ENCODE measurements at places on chromosomes 12 and 14.

DNA sequence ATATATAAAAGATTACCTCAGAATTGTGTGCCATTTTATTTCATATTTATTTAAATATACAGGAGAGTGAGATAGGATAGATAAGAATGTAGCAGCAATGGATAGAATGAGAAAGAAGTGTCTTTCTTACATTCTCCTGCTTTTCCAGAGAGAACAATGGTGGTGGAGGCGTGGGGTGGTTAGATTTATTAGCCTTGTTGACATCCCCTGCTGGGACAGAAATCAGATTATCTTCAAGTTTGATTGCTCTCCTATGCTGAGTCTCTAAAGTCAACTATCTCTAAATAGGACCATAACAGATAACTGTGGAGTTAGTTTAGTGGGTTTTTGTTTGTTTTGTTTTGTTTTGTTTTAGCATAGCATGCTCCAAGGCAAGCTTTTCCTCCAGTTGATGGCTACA, 397.6 kb downstream of the LRFN5 start:
- DNase-seq: no peak

- no peak for DNase-seq
Observed at GRCh38 chr12:109736552-109737108, 23.0 kb downstream of the FAM222A start.

DNA sequence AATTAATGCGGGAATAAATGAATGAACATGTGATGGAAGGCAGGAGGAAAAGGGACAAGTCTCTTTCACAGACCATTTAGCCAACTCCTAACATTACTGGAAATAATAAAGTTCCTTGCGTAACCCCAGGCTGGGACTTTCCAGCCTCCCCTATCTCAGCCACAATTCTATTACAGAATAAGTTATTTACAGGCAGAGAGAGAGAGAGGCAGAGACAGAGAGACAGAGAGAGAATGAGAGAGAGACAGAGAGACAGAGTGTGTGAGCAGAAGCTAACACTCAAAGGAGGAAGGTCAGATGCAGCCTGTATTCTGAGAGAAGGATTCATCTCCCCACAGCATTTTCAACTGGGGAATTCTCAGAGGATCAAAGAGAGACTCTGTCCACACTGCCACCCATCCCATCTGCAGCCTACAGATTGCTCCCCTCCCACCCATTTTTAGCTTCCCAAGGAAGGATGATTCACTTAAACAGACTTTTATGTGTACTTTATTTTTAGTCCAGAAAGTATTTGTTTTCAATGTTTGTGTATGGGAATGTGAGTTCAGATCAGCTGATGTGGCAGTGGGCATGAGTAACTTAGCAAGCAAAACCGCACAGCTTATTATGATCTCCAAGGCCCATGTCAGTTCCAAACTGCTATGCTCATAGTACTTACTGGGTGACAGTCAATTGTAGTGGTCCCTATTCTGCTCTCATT, 165.7 kb downstream of the CAND1 start:
- no peak for DNase-seq

- DNase-seq: no peak
Observed at GRCh38 chr12:31897781-31898503, 61.3 kb upstream of the RESF1 start.

GRCh38 chr12:75196408-75196807, 13.2 kb downstream of the KCNC2 start:
- DNase-seq: no peak

- DNase-seq: no peak
Observed at GRCh38 chr14:61266891-61267740, 14.0 kb downstream of the TMEM30B start.

DNA sequence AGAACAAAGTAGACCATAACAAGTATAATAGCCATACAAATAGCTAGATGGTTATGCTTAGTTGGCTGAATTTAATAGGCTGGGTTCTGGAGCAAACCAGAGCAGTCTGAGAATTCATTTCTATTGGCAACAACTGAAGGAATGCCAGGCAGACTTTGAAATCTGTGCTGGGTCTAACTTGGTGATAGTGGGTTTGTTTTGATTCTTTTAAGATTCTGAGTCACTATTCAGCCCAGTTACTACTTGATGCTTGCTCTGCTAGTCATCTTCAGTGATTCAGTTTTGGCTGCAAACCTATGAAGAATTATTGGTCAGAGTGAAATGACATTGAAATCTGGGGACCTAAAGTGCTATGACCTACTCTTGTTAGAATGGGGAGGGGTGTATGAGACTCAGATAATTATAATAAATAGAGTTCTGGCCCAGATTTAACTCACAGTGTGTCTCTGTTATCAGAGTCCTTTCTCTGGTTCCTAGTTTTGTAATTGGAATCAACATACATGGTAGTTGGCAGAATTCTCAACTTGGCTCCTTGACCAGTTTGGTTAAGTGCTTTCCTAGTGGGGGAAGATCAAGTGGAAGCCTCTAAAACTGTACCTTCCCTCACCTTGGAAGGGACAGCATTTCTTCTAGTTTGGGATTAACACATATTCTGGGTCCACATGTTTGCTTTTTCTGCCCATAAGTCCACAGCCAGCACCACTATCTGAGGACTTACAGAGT, 43.5 kb downstream of the MNAT1 start:
- no peak for DNase-seq

- peak; percentile 40 for DNase-seq
Observed at GRCh38 chr14:100662879-100663760, 63.6 kb upstream of the DLK1 start.

DNA sequence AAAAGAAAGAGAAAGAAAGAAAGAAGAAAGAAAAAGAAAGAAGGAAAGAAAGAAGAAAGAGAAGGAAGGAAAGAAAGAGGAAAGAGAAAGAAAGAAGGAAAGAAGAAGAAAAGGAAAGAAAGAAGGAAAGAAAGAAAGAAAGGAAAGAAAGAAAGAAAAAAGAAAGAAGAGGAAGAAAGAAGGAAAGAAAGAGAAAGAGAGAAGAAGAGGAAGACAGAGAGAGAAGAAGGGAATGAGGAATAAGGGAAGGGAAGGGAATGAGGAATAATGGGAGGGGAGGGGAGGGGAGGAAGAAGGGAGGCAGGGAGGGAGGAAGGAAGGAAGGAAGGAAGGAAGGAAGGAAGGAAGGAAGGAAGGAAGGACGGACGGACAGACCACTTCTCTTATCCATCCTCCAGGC, 246.9 kb downstream of the ADAMTS20 start:
- DNase-seq: no peak

GRCh38 chr12:51341251-51342007, 5.0 kb downstream of the CELA1 start:
- DNase-seq: peak; percentile 55

DNA sequence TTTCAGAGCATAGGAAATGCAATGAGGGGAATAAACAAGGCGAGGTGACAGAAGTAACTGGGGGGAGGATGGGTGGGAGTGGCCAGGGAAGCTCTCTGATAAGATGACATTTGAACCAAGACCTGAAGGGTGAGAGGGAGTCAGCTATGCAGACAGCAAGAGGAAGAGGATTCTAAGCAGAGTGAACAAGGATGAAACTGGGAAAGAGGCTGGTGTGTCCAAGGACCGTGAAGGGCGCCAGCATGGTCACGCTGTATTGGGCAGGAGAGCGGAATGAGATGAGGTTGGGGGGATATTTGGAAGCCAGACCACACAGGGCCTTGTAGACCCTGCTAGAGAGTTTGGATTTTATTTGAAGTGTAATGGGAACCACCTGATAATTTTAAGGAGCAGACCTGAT, 10.5 kb upstream of the PPP1R1A start:
- DNase-seq: no peak

GRCh38 chr12:109815757-109816617, 17.2 kb downstream of the TRPV4 start:
- DNase-seq: no peak

DNA sequence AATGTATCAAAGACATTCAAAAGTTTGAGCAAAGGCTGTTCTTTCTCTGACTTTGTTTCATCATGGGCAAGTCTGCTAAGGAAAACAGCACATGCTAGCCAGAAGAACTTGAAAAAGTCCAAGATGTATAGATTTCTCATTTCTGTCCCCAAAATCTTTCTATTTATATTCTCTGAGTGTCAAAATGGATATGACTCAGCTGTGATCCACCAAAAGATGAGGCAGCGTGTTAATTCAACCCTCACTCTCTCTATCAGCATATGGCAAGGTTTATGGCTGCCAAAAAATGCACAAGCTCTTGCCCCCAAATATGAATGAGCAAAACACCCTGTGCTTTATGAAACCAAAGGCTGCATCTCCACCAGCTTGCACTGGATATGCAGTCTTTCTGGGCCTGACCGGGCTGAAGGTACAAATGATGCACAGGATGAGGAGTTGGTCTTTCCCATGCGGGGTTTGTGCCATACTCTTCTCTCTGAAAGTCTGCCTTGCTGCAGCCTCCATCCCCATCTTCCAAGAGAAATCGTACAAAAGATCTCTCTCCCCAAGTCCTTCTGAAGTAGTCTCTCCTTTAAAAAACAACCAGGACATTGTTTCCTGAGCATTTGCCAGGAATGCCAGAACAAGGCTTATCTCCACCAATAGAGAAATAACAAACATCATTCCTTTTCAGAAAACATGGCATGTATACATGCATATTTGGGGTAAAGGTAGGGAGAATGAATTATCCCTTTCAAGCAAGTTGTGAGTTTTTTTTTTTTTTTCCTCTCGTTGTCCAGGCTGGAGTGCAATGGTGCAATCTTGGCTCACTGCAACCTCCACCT, 203.4 kb downstream of the TMX1 start:
- DNase-seq: no peak

DNA sequence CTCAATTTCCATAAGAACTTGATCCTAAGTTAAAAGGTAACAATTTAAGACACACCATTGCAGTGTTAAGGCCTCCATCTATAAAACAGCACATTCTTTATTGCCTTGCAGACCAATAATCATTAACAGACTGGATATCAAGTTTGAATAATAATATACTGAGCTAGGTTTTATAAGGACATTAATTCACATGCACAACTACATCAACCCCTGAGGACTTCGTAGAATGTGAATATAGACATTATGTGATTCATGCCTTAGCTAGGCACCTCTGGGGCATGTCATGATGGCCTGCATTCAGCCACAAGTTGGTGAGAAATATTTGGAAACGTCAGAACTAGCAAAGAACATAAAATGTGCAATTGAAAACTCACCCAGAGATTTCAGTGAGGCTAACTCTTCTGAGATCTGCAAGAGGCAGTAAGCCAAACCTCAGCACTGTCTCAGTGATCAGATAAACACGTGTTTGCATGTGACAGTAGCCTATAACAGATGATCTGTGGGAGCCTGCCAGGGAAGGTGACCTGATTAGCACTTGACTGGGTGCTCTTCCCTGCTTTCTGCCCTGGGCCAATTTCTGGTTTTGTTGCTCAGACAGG, 492.2 kb downstream of the FLRT2 start:
- DNase-seq: no peak

DNA sequence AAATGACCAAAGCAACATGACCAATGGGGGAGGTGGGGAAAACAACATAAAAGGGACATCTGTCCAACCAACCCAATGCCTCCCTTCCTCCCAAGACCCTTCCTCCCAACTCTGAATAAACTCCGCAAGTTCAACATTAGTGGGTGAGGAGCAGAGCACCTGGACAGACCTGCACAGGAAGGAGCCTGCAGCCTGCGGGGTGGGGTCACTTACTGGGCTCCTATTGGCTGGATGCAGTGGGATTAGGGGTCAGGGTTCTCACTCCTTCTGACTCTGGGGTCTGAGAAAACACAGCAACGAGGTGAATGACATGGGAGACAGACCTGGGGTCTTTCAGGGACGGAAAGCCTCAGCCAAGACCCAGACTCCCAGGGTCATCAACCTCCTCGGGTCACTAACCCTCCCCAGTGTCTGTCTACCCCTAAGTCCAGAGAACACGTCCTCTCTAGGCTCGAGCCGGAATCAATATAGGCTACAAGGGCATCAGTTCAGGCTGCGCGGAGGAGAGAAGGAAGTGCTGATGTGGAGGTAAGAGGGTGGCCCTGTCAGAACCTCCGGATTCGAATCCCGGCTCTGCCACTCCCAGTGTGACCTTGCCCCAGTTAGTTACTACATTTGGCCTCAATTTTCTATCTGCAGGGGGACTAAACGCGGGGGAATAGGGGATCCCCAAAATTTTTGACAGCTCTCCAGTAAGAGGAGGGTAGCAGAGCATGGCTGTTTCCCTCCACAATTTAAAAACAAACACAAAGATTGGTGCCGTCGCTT, 860 bp downstream of the NDRG2 start:
- DNase-seq: no peak

- no peak for DNase-seq
Observed at GRCh38 chr12:123986374-123986965, 13.5 kb downstream of the ZNF664 start.

GRCh38 chr12:57816855-57817151, 1.7 kb downstream of the AVIL start:
- no peak for DNase-seq

- no peak for DNase-seq
Observed at GRCh38 chr12:130080205-130080604, 82.1 kb upstream of the FZD10 start.

DNA sequence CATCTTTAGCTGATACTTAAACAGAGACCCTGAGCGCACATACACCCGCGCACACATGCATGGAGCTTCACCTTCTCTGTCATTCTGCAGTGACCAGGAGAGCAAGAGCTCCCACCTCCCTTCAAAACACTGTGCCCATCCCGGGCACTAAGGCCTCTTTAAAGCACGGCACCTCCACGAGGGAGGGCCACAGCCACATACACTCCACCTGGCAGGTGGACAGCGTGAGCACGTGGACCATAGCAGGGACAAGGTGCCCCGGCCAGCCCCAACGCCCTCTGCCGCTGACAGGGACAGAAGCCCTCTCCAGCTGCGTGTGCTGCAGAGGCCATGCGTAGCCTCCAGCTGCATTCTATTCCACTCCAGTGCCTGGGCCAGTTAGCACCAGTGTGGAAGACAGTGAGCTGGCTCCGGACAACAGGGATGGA, 5.4 kb downstream of the GAPDH start:
- no peak for DNase-seq

DNA sequence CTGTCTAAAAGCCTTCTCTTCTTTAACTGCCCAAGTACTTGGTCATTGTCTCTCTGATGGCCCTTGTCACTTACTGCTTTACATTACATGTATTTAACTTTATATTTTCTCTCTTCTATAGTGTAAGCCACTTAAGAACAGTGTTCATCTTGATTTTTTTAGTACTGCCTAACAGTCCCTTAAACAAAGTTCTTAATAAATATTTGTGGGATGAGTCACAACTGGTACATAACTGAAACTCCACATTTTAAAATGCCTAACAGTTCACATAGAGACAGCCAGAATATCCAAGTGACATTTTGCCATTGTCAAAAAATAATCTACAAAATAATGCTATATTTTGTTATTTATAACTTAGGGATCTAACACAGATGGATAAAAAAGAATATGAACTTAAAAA, 146.6 kb downstream of the STXBP6 start:
- DNase-seq: no peak

GRCh38 chr12:69649529-69649928, 38.8 kb upstream of the LRRC10 start:
- DNase-seq: no peak

Measured in activated CD4-positive, alpha-beta T cell treated with anti-CD3 and anti-CD28 coated beads for 1 hour (primary cell).